OCI-M1 (cell line): ENCODE measurements at places on chromosomes 7 and 10.
A peak's percentile ranks its signal among the peaks of the same experiment; 100 is the strongest.

DNA sequence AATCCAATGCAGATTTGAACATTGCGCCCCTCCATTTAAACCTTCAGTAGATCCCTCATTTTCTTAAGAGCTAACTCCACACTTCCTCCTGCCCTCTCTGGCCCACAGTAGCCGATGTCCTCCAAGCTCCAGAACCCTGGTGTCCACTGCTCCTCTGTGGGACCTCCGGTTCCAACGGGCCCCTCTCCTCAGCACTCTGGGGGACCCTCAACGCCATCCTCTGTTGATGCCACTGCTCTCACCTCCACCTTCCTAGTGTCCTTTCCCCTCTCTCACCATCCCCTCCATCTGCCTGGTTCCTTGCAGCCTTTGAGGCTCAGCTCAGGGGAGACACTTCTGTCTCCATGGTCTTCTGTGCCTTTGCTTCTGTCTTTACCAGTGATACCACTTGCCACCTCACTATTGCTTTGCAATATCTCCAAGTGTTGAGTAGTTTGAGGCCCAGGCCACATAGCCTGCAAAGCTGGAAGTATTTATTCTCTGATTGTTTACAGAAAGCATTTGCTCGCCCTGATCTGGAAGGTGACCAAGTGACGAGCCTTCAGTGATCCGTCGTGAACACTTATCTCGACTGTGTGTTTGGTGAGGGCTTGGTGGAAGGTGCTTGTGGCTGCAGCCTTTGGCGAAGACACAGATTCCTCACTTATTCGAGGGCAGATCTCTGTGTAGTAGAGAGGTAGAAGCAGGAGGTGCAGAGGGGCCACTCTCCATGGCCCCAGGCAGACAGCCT lies 104.8 kb upstream of the SHH start:
- no peak for DNase-seq

- DNase-seq, result no peak
Observed at GRCh38 chr7:39616138-39616537, 7.2 kb upstream of the RALA start.

DNA sequence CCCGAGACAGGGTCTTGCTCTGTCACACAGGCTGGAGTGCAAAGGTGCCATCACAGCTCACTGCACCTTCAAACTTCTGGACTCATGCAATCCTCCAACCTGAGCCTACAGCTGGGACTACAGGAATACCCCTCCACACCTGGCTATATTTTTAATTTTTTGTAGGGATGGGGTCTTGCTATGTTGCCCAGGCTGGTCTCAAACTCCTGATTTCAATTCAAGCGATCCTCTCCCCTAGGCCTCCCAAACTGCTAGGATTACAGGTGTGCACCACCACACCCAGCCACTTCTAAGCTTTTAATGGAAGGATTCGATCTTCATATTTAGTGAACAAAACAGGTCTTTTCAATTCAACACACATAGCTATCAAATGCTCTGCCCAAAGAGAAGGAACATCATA lies 29.7 kb downstream of the FZD9 start:
- no peak for DNase-seq

GRCh38 chr10:27661514-27662286 lies 83.9 kb downstream of the MKX start:
- DNase-seq, result peak; percentile 23

- no peak for DNase-seq
Observed at GRCh38 chr7:25959168-25959734, 192.7 kb upstream of the NFE2L3 start.

DNA sequence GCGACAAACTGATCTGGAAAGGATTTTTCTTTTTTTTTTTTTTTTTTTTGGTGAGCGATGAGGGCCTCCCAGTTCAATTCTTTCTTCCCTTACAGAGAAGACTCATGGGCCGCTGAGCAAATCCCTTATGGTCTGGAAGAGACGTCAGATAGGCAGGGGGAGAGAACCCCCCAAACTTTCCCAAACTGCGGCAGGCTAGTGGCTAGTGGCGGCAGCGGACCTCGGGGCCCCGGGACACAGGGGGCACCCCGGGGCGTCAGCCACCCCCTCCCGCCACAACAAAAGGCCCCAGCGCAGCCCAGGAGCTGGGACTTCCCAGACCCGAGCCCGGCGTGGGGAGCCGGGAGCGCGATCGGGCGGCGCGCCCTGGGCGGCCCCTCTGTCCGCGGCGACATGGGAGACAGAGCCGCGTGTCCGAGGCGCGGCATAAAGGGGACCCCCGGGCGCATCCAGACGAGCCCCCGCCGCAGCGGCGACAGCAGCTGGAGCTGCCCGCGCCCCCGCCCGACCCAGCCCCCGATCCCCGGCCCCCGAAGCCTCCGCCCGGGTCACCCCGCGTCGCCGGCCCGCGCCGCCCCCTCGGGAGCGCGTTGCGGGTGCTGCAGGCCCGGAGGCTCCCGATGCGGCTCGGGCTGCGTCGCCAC lies 755 bp downstream of the FAM171A1 start:
- peak; percentile 42 for DNase-seq

DNA sequence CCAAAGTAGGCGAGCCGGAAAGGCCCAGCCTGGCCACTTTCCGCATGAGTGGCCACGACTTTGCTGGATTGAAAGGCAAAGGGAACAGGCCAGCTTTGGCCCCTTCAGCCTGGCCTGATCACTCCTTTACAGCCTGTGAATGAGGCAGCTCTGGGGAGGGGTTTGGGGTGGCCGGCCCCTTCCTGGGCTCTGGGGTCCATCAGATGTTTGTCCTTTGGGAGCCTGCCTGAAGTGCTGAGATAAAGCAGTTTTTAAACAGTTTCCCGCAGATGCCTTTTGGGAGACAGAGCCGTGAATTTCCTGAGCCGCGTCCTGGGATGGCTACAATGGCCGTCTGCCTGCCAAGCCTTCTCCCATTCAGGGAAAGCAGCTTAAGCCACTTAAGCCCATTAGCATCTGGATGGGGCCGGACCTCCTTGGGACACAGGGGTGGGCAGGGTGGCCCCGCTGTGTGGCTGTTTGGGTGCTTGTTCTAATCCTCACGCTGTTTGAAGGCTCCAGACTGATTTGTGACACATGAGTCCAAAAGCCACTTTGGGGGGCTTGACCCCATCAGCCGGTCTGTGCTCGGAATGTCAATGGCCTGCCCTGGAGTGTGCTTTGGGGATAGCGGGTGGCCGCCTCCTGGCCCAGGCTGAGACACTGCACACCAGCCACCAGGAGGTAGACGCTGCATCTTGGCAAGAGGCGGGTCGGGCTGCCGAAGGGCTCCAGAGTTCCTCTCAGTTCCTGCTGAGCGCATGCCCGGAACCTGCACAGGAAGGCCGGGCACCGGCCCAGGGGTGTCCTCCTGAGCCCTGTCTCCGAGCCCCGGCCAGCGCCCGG lies 38.9 kb downstream of the NKX6-2 start:
- DNase-seq, result no peak

DNA sequence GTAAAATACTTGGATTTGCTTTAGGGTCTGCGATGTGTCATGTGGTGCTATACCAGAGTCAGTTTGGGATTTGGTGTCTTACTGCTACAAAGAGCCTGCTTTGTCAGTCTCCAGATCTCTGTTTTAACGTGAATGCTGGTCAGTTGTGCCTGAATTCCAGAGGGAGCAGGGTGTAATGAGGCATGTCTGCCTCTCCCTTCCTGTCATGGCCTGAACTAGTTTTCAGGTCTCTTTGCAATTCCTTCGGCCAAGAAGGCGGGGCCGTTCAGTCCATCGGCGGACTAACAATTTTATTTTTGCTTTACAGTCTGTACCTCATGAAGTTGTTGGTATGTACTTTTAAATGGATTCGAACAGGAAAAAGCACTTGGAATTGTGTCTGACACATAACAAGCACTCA lies 465.1 kb upstream of the ADARB2 start:
- DNase-seq, result no peak

DNA sequence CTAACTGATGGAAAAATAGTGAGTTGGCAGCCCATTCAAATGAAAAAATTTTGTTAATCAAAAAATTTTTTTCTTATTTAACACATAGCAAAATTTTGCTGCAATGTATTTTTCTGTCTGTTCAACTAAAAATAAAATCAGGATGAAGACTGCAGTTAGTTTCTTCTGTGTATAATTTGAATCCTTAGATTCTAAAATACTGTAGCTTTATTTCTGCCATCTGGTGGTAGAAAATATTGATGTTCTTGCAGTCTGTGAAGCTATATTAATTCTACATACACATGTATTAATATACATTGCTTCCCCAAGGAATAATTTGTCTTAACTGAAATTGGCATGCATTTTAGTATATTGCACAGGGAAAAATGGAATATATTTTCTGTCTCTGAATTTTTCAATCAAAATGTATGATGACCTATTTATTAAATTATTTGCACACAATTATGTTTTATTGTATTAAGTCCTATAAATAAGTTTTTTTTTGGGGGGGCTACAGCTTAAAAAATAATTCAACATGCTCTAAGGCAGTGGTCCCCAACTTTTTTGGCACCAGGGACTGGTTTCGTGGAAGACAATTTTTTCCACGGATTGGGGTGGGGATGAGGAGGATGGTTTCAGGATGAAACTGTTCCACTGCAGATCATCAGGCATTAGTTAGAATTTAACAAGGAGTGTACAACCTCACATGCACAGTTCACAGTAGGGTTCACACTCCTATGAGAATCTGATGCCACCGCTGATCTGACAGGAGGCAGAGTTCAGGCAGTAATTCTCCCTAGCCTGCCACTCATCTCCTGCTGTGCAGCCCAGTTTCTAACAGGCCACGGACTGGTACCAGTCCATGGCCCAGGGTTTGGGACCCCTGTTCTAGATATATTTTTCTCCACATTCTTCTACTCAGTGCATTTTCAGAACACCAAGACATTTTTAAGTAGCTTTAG lies 119.4 kb downstream of the GNAT3 start:
- DNase-seq, result peak; percentile 89

DNA sequence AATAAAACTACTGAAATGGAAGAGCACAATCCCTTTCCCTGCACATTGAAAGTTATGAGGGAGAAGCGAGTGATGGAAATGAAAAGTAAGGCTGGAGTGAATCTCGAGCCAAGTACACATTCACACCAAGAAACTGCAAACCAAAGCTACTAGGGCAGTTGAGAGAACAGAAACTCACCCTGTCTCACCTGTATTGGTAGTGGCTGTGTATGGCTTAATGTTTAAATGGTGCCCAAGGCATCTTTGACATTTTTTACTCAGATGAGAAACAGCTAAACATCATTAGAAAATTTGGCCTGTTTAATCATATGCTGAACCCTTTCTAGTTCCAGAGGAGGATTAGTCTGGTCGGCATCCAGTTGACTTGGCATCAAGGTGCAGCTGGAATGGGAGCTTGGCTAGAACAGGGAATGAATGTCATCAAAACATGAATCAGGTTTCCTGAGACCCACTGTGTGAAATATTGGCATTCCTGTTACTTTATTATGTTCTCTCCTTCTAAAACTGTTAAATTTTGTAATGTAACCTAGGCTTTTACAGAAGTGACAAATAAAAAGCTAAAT lies 840.8 kb downstream of the GRM8 start:
- DNase-seq, result no peak

DNA sequence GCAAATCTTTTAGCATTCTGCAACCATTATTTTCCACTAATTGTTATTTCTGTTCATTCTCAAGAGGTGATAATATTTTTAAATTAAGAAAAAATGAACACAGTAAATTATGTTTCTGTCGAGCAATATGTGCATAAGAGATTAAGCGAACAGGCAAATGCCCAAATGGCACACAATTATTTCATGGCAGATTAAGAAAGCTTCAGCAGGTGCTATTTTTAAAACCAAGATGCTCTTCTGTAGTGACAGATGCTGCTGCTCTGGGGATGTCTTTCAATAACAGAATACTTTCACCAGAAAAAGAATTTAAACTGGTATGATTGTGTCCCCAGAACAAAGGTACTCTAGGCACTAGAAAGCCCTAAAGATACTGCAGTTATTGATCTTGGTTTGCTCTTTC lies 412.7 kb upstream of the SORCS1 start:
- no peak for DNase-seq

- DNase-seq, result no peak
Observed at GRCh38 chr7:151920488-151920887, 35.8 kb upstream of the GALNTL5 start.

DNA sequence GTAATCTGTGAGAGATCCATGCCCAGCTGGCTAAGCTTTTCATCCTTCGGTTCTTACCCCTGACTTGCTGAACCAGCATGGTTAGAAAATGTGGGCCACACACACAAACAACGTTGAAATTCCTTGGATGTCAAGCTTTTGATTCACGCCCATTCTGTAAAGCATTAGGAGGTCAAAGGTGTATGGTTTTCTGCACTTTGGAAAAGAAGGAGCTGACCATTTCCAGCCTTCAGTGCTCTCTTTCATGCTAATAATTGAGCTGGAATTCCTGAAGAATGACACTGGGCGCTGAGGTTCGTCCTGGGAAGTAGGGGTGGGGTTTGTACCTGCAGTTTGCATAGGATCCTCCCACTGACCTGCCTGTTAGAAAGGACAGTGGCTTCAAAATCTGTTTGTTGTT lies 23.1 kb downstream of the KLF6 start:
- DNase-seq, result no peak

- DNase-seq, result no peak
Observed at GRCh38 chr10:34168439-34168838, 646.7 kb downstream of the PARD3 start.

- peak; percentile 48 for DNase-seq
Observed at GRCh38 chr7:65233409-65234034, 140.1 kb upstream of the ZNF92 start.

DNA sequence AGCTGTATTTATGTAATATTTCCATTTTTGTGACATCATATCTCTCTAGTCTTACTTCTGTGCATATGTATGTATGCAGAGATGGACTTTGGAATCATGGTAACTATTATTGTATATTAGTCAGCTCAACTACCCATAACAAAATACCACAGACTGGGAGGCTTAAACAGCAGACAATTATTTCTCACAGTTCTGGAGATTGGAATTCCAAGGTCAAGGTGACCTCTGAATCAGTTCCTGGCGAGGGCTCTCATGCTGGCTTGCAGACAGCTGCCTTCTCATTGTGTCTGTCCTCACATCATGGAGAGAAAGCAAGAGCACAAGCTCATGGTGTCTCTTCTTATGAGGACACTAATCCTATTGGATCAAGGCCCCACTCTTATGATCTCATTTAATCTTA lies 79.1 kb downstream of the RAMP3 start:
- DNase-seq, result no peak

DNA sequence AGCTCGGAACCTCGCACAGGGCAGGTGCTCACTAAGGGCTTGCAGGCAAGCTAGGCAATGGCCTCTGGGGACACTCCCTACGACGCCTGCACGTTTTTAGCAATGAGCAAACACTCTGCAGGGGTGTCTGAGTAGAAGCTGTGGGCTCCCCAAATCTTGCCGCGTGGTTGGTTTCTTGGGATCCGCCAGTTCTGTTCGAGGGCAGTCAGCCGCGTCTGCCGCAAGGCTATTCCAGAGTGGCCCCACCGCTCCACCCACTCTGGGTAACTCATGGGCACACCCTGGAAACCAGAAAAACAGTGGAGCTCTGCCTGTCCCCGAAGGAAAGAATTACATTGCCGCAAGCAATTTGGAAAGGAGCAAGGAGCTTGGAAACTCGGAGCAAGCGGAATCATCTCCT lies 189.3 kb upstream of the LYZL2 start:
- DNase-seq, result no peak

DNA sequence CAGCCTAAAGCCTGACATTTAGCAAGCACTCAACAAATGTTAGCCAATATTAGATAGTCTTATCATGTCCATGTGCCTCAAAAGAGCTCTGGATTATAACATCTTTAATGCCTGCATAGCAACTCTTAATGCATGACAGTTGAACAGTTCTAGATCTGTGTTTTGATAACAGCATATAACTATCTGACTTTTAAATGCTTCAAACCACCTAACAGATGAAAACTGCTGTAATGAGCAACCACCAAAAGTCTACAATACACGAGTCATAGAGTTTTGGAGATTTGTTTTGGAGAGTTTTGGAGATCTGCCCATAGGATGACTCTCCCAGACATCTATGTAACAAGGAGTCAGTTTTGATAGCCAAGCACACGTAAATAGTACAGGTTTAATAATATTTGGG lies 227.3 kb downstream of the TWIST1 start:
- DNase-seq, result no peak
